ENCODE measurements at places on chromosomes 3 and 15.

DNA sequence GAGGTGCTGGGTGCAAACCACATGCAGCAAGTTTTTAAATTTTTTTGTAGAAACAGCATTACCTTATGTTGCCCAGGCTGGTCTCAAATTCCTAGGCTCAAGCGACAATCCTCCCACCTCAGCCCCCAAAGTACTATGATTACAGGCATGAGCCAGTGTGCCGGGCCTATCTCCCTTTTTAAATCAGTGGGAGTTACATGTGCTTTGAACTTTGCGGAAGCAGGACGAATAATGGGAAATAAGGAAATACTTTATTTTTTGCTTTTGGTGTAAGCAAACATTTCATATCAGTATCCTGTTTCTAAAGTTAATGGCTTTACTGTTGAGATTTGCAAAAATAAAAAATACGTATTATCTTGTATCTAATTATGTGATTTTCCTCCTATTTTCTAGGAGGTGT, 9.1 kb downstream of the NR1D2 start:
- DNase-seq = no peak

- DNase-seq = no peak
These were observed 408 bp downstream of the NICN1 start for GRCh38 chr3:49428752-49429080.

- no peak for DNase-seq
These were observed 484.5 kb upstream of the PROK2 start for GRCh38 chr3:72269475-72269874.

- no peak for DNase-seq
These were observed 193.8 kb downstream of the FHIT start for GRCh38 chr3:61057464-61057863.

DNA sequence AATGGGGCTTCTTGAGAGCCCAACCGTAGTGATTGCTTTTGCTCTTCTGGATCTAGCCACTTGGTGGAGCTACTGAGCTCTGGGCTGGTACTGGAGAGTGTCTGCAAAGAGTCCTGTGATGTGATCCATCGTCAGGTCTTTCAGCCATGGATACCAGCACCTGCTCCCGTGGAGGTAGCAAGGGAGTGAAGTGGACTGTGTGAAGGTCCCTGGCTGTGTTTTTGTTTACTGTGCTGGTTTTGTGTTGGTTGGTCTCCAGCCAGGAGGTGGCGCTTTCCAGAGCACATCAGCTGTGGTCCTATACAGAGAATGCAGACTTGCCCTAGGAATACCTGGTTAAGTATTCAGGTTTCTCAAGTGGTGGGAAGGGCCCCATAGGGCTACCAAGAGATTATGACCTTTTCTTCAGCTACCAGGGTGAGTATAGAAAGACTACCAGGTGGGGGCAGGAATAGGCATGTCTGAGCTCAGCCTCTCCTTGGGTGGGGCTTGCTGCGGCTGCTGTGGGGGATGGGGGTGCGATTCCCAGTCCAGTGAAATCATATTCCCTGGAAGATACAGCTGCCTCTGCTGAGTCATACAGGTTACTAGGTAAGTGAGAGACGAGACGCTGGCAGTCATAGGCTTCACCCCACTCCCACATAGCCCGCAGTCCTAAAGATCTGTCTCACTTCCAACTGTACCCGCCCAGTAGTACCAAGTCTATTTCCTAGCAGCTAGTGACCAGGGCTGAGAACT, 733.7 kb downstream of the ZNF385D start:
- DNase-seq = no peak

Measured in T1000 (cell line).